ENCODE measurements at places on chromosomes 7 and 10. TPM values are rescaled to one million over a fixed set of nuclear protein-coding genes. Genes with fewer than 3 reads are reported as not detected.

- DNase-seq = peak; percentile 63
- H3K4me1 ChIP-seq = peaks cover 25% of the 10 kb centered on the region
- no peaks in the 10 kb centered on the region for H3K36me3 ChIP-seq
- H3K4me3 ChIP-seq = no peak overlapping the region
Observed at GRCh38 chr10:52644373-52645186, 128.0 kb downstream of the MBL2 start.

GRCh38 chr7:157495594-157495993 is 158.8 kb downstream of the DNAJB6 start:
- no peak for DNase-seq
- no peaks in the 10 kb centered on the region for H3K27me3 ChIP-seq
- no peak overlapping the region for H3K27ac ChIP-seq
- H3K36me3 ChIP-seq = no peaks in the 10 kb centered on the region
- no peak overlapping the region for H3K4me3 ChIP-seq

DNA sequence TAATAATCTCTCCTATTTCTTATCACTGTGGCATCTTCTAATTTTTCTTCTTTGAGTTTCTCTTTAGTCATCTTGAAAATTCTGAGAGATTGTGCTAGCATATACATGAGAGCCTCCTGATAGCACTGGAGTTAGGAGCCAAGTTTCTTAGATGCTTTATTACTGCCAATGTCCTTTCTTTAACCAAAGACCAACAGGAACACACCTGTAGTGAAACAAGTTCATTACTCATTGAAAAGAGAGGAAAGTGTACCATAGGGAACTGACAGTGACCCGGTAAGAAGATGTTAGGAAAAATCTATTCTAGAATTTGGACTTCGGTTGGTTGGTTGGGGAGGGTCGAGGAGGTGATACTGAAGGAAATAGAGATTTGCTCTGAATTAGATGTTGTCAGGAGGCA is 27.1 kb upstream of the CD36 start:
- H3K4me1 ChIP-seq = 0 out of 2 replicates have a peak, but pooled peaks cover 4% of the 10 kb centered on the region
- no peaks in the 10 kb centered on the region for H3K36me3 ChIP-seq
- H3K27me3 ChIP-seq = no peaks in the 10 kb centered on the region
- DNase-seq = no peak
- H3K4me3 ChIP-seq = no peak overlapping the region
- H3K27ac ChIP-seq = no peak overlapping the region

DNA sequence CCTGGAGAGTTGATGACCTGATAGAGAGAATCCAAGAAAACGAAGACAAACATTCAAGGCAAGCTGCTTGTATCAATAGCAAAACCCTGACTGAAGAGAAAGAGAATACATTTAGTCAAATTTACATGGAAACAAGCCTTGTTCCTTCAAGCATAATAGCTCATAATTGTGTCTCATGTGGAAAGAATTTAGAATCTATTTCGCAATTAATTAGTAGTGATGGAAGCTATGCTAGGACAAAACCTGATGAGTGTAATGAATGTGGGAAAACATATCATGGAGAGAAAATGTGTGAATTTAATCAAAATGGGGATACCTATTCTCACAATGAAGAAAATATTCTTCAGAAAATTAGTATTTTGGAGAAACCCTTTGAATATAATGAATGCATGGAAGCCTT is 18.0 kb downstream of the RBAK start:
- no peaks in the 10 kb centered on the region for H3K4me1 ChIP-seq
- DNase-seq = no peak
- H3K27me3 ChIP-seq = no peaks in the 10 kb centered on the region
- peaks cover 10% of the 10 kb centered on the region for H3K36me3 ChIP-seq
- no peak overlapping the region for H3K4me3 ChIP-seq
- H3K27ac ChIP-seq = no peak overlapping the region

DNA sequence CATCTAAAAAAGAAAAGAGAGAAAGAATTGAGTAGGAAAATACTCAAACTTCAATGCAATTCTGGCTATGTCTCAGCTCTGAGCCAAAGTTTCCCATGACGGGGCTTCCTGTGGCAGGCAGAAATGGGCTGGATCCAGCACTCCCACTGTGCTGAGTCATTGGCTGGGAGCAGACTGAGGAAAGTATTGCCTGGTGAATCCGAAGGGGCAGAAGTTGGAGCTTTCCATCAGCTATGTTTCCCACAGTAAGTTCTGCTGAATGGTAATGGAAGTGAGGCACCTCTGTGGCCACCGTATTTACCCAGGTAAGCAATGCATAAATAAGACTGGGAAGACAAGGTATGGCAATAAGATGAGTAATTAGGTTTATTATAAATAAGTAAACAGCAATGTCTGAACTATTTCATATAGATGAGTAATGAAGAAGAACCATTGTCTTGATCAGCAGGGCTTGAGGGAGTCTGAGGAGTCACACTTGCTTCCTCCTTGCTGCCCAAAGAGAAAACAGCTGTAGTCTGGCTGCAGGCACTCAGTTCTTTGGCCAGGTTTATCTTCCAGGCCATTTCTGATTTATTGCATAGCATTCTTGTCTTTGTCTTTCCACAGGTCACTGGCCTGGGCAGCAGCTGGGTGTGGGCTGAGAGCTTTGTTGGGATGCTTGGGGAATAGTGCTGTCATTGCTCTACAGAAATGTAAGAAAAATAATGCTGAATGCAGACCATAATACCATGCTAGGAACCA is 255.3 kb downstream of the DNAJB9 start:
- H3K4me3 ChIP-seq = no peak overlapping the region
- H3K27ac ChIP-seq = no peak overlapping the region
- no peaks in the 10 kb centered on the region for H3K4me1 ChIP-seq
- DNase-seq = no peak
- no peaks in the 10 kb centered on the region for H3K36me3 ChIP-seq
- no peaks in the 10 kb centered on the region for H3K27me3 ChIP-seq

- no peak overlapping the region for H3K27ac ChIP-seq
- no peak for DNase-seq
- no peaks in the 10 kb centered on the region for H3K36me3 ChIP-seq
- H3K27me3 ChIP-seq = no peaks in the 10 kb centered on the region
Observed at GRCh38 chr10:68895041-68895440, 6.1 kb upstream of the DDX50 start.

DNA sequence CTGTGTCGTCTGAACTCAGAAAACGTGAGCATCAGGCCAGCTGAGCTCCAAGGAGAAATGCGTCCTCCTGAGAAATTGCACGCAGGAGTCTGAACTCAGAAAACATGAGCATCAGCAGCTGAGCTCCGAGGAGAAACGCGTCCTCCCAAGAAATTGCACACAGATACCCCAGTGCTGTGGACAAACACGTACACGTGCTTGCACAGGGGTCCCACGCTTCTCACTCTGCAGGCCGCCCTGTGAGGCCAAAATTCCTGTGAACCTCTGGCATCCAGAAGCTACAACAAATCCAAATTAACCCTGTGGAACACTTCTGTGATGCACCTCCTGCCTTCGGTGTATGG is 133.8 kb downstream of the WDR37 start:
- peaks cover 4% of the 10 kb centered on the region for H3K4me1 ChIP-seq
- DNase-seq = no peak
- H3K4me3 ChIP-seq = no peak overlapping the region
- H3K27ac ChIP-seq = no peak overlapping the region

DNA sequence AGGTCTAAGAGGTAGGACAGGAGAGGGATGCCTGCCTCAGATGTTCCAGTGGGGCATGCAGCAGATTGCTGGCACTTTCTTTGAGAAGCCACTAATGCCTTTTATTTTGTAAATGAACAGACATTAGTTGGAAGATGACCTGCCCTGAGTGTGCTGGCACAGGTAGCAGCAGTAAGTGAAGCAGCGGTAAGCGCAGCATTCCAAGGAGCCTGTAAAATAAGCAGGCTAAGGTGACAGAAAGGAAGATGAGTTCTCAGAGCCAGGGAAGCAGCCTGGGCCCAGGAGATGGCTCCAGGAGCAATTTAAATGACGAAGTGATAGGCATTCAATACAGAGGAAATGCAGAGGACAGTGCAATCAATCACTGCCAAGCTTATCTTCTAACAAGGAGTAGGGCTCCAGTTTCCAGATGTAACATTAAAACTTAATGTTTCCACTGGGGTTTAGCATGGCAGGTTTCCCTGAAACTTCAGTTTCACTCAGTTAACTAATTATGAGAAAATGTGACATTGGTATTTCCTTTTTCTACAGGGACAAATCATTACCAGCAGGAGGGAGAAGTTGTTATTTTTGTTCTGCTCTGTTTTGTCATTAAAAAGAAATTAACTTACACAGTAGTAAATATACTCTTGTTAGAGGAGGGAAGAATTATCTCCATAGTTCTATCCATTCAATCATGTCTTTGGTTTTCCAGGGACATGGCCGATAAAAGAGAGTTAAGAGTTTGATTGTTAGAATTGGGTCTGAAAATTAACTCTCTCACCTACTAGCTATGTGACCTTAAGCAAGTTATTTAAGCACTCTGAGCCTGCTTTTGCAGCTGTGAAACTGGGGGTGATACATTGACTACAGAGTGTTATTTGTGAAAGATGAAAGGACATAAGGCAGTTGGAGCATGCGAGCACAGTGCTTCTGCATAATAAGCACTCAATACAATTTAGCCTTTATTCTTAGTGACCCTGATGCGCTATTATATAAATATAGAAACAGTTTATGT is 96.6 kb upstream of the PTN start:
- no peak for DNase-seq
- H3K4me3 ChIP-seq = no peak overlapping the region
- H3K27me3 ChIP-seq = no peaks in the 10 kb centered on the region
- H3K4me1 ChIP-seq = no peaks in the 10 kb centered on the region
- no peaks in the 10 kb centered on the region for H3K36me3 ChIP-seq

DNA sequence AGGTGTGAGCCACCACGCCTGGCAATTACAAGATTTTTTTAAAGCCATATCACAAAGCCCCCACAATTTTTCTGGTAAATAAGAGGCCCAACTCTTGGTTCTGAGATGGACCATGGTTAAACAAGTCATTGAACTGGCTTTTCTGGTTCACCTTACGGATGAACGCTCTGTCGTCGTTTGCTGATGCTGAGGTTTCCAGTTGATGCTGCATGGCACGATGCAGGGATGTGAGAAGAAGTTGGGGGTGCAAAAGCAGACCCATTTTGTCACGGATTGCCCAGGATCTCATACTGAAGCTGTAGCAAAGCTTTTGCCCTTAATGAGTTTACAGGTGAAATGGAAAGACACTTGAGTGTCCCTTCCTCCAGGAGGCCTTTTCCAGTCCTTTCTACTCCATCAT is 2.0 kb upstream of the IL2RA start:
- no peak for DNase-seq
- 0 out of 2 replicates have a peak, but pooled peaks cover 1% of the 10 kb centered on the region for H3K27me3 ChIP-seq
- H3K27ac ChIP-seq = no peak overlapping the region
- no peak overlapping the region for H3K4me3 ChIP-seq
- no peaks in the 10 kb centered on the region for H3K36me3 ChIP-seq
- H3K4me1 ChIP-seq = no peaks in the 10 kb centered on the region

GRCh38 chr7:100166970-100167911 is 1.2 kb downstream of the GAL3ST4 start:
- no peak overlapping the region for H3K4me3 ChIP-seq
- H3K36me3 ChIP-seq = no peaks in the 10 kb centered on the region
- H3K27ac ChIP-seq = no peak overlapping the region

DNA sequence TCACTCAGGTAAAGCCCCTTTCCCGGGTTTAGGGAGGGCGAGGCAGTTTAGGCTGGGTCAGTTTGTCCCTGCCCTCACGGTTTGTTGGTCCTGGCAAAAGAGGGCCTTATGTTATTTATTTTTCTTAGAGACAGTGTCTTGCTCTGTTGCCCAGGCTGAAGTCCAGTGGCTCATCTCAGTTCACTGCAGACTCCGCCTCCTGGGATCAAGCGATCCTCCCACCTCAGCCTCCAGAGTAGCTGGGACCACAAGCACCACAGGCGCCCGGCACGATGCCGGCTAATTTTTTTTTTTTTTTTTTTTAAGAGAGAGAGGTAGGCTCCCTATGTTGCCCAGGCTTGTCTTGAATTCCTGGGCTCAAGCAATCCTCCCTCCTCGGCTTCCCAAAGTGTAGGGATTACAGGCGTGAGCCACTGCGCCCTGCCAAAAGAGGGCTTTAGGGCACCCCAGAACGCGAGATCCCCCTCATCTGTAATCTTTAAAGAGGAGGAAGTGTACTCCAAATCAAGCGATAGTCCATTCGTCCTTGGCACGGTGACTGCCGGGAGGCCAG is 626 bp upstream of the BMS1 start:
- H3K36me3 ChIP-seq = no peaks in the 10 kb centered on the region
- no peaks in the 10 kb centered on the region for H3K27me3 ChIP-seq
- peak; percentile 53 for DNase-seq
- peak overlapping the region; percentile 96 for H3K27ac ChIP-seq
- peak overlapping the region; percentile 54 for H3K4me3 ChIP-seq

GRCh38 chr7:2952316-2952715 is 91.4 kb downstream of the CARD11 start:
- no peak for DNase-seq
- H3K4me1 ChIP-seq = no peaks in the 10 kb centered on the region
- no peak overlapping the region for H3K27ac ChIP-seq
- H3K27me3 ChIP-seq = no peaks in the 10 kb centered on the region
- no peaks in the 10 kb centered on the region for H3K36me3 ChIP-seq

GRCh38 chr7:102248081-102248455 is 38.6 kb upstream of the SH2B2 start:
- no peak overlapping the region for H3K4me3 ChIP-seq
- no peaks in the 10 kb centered on the region for H3K4me1 ChIP-seq
- H3K27me3 ChIP-seq = no peaks in the 10 kb centered on the region

The IRF5 gene
- 1.2 TPM for total RNA-seq

The MKX gene
- total RNA-seq = 0.64 TPM

The GIMAP1 gene
- not detected for total RNA-seq

The SYT15B gene
- total RNA-seq = 0.11 TPM

The KCP gene
- total RNA-seq = 0.23 TPM
